DMS79 (cell line): ENCODE measurements at places on chromosomes 6 and 20.

DNA sequence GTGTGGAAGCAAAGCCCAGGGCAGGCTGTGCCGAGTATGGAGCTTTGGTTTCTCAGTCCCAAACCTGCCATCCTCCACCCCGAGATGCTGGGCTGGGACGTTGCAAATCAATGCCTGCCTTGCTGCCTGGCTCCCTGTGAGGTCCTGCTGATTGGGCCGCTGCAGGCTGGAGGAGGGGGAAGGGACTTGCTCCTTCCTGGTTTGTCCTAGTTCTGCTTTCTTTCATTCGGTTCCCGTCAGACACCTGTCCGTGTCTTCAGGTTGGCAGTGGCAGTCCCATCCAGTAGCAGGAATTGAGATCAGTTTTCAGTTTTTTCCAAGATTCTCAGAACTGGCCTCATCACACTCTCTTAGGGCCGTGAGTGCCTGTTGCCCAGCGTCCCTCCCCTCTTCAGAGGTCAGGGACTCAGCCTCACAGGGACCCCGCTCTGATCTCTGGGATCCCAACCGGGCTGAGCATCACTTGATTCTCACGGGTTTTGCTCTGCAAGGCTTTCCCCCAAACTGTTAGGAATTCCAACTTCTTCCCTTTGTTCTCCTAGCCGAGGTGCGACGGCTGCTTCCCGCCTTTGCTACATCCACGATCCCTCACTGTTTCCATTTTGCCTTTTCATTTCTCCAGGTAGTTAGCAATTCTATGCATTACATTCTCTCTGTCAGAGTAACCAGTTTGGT, 24.2 kb upstream of the TAGAP start:
- DNase-seq, result no peak

DNA sequence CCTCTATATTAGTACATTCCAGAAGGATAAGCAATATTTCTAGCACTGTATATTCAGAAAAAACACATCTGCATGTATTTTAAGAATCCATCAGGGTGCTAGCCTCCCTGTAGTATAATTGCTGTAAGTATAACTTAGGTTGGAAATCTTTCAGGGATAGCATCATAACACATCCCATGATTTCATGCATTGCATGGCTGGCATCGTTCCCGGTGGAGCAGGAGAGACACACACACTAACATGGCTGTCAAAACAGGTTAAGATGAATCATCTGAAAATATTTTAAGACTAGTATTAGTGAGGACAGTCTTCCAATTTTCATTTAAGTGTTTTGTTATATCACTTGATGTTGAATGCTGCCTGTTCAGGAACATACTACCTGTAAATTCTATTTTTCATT, 32.1 kb upstream of the CENPW start:
- DNase-seq, result no peak

GRCh38 chr6:118324116-118324515, 224.0 kb upstream of the PLN start:
- DNase-seq, result no peak

GRCh38 chr6:26545627-26546026, 7.5 kb downstream of the HMGN4 start:
- DNase-seq, result no peak

- DNase-seq, result no peak
Observed at GRCh38 chr6:129555206-129555832, 154.7 kb downstream of the ARHGAP18 start.

DNA sequence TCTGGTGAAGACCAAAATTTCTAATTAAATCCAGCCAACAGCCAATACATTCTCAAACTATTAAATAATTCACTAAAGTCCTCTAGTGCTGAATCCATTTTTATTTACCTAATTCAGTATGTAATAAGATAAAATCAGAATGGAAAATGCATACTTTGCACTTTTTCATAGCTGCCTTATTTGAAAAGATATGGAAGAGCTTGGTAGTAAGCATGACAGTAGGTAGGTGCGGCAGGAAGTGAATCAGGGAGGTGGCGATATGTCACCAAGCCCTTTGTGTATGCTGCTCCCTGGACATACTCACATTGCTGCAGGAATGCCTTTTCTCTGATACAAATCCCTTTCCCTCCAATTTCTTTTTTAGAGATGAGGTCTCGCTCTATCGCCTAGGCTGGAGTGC, 10.2 kb upstream of the TGM3 start:
- no peak for DNase-seq

GRCh38 chr6:170456886-170457698, 96.0 kb downstream of the PSMB1 start:
- peak; percentile 34 for DNase-seq

GRCh38 chr6:170583756-170584180, 669 bp downstream of the PDCD2 start:
- no peak for DNase-seq

DNA sequence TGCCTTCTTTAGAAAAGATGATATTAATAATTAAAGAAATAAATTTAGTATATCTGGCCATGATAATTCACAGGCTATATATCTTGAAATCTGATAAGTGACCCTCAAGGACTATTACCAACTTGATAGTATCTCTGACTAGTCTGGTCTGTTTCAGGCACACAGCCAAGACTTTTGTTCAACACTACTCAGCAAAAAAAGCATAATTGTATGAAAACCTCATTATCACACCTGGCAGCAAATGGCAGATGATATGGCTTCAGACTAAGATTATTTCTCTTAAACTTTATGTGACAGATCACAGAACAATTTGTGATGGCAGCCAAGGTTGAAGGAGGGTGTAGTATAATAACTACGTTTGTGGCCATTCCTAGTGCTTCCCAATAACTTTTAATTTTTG, 114.7 kb downstream of the RWDD2A start:
- DNase-seq, result no peak

GRCh38 chr6:75446241-75446880, 47.2 kb downstream of the FILIP1 start:
- DNase-seq, result no peak

DNA sequence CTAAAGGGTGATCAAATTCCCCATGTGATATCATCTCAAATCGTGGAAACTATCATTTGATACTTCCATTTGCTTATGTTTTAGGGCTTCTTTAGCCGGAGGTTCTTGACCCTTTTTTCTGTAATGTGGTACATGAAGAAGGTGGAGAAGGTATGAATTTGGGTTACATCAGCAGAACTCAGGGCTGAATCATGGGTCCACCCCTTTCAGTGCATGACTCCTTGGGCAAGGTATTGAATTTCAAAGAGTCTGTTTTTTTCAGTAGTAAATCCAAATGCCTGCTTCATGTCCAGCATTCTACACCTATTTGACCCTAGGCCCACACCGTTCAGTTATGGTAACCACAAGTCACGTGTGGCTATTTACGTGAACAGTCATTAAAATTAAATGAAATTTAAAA, 30.6 kb upstream of the QKI start:
- DNase-seq, result no peak

- no peak for DNase-seq
Observed at GRCh38 chr6:34152806-34153520, 7.1 kb upstream of the GRM4 start.

DNA sequence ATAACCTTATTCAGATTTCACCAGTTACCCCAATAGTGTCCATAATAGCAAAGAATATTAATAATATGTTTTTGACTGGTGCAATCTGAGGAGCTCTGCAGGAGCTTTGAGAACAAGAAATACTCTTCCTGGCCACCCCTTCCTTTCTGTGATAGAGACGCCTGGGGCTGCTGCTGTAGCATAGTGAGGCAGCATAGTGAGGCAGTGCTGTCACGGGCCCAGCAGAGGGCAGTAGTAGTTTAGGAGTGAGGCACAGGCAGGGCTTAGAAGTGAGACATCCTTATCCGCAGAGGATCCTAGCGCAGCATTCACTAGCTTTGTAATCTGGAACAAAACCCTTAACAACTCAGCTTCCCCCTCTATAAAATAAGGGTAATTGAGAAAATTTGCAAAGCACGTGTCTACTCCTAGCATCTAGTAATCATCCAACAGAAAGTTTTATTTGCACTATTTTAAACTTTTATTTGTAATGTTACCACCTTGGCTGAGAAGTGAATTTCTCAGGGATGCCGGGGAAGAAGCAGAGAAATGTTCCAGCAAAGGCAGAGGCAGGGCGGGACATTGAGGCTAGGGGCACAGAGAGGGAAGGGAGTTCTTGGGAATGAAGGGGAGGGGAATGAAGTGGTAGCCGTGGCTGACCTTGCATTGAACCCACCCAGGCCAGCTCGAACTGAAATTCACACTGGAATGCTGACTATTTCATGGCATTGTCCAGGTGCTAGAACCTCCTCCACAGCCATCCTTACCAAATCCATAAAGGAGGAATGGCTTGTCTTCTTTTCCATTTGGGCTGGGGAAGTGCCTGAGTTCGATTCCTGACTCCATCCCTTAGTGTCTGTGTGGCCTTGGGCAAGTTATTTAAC, 78.8 kb downstream of the CDS2 start:
- DNase-seq, result peak; percentile 12

DNA sequence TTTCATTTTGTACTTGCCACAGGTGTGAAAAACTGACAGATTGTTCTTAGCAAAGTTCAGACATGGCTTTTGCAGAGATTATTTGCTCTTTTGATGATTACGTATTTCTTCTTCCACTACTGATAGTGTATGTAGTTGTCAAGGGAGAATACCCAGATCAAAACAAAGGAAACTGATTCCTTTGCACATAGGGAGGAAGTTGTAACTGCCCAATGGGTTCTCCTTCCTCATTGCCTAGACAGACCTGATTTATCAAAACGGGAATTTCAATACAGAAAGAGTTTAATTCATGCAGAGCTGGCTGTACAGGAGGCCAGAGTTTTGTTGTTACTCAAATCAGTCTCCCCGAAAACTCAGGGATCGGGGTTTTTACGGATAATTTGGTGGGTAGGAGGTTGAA, 214.7 kb downstream of the BCAS1 start:
- no peak for DNase-seq

GRCh38 chr6:137231895-137232294, 12.7 kb upstream of the IFNGR1 start:
- DNase-seq, result no peak

GRCh38 chr6:142178129-142178528, 31.1 kb downstream of the VTA1 start:
- DNase-seq, result no peak

DNA sequence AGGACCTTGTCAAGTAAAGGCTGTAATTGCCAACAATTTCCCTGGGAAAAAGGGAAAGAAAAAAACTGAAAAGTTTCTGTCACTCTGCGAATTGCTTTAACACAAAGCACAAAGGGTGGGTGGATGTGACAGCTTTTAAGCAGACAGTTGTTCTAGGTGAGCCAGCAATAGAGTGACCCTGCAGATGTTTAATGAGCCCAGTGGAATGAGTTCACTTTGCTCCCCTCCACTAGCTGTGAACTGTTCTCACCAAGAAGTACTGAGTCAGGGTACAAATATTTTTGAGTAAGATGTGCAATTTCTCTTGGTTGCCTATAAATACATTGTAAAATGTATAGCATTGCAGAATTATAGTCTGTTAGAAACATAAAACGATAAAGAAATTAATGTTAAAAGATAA, 26.2 kb upstream of the LRRC1 start:
- DNase-seq, result no peak

- no peak for DNase-seq
Observed at GRCh38 chr6:65116326-65116725, 590.7 kb downstream of the EYS start.

GRCh38 chr20:9742821-9743220, 96.1 kb downstream of the PAK5 start:
- no peak for DNase-seq

DNA sequence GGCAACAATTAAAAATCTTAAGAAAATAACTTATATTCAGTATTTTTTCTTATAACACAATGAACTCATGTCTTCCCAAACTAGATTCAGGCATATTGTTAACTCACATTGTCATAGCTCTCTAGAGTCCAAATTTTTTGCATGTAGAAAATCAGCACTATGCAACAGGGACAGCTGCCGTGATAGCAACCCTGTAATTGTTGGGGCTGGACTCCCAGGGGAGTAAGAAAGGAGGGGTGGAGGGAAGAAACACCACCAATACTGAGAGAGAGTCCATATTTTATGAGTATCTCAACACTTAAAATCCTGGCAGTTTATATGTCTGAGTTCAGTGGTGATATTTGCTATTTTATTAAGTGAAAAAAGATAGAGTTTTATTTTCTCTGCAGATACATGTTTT, 89.6 kb upstream of the HS3ST5 start:
- DNase-seq, result no peak

DNA sequence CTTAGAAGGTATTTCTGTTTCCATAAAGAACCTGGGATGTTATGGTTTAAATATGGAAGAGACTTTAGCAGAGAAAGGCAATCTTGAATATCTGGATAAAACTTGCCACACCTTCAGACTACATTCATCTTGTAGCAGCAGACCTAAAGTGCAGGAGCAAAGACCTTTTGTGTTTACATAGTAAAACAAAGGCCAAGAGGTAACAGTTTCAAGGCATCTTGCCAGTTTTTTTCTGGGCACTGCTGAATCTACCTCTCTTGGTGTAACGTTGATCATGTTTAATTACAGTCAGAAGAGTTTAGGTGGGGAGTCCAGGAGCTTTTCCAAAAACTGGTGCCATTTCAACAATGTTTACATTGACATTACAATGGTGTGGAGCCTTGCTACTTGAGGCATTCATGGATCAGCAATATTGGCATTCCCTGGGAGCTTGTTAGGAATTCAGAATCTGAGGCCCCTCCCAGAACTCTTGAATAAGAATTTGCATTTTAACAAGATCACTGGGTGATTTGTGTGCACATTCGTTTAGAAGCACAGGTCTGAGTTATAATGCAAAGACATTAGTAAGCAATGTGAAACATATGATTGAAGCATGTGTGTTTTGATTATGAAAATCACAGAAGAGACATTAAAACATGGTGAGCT, 94.5 kb downstream of the F13A1 start:
- DNase-seq, result no peak

- DNase-seq, result no peak
Observed at GRCh38 chr20:4880051-4880450, 121.3 kb downstream of the SLC23A2 start.

GRCh38 chr20:38304845-38305447, 990 bp downstream of the BPI start:
- DNase-seq, result no peak

GRCh38 chr20:13418263-13419229, 197.5 kb downstream of the ISM1 start:
- no peak for DNase-seq

GRCh38 chr20:22063753-22064152, 358.3 kb downstream of the PAX1 start:
- DNase-seq, result no peak

GRCh38 chr20:17946572-17947473, 21.8 kb downstream of the SNX5 start:
- no peak for DNase-seq

DNA sequence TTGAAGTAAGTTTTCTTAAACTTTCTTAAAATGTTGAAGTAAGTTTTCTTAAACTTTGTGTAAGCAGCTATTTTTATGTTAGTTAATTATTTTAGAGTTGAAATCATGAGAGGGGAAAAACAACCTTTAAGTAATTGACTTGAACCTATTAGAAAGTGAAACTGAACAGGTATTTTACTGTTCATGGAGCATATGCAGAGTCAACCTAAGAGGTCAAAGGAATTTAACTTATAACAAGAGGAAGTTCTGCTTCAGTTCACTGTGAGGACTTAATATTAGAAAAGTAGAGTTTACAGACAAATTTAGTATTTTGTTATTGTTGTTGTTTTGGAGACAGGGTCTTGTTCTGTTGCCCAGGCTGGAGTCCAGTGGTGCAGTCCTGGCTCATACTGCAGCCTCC, 38.0 kb downstream of the CDYL start:
- no peak for DNase-seq
